ENCODE measurements at places on chromosomes 6 and 20. TPM values are rescaled to one million over a fixed set of nuclear protein-coding genes. Genes with fewer than 3 reads are reported as not detected.

- H3K27ac ChIP-seq, result no peak overlapping the region
- peaks cover 40% of the 10 kb centered on the region for H3K4me1 ChIP-seq
- no peak overlapping the region for H3K4me3 ChIP-seq
Observed at GRCh38 chr6:107655245-107655644, 165.3 kb downstream of the SOBP start.

GRCh38 chr6:51250317-51250716 lies 431.6 kb downstream of the TFAP2B start:
- no peak overlapping the region for H3K27ac ChIP-seq
- H3K27me3 ChIP-seq, result no peaks in the 10 kb centered on the region
- no peak for DNase-seq
- H3K4me1 ChIP-seq, result no peaks in the 10 kb centered on the region
- no peaks in the 10 kb centered on the region for H3K36me3 ChIP-seq

The KCNB1 gene
- 0.95 TPM for total RNA-seq

DNA sequence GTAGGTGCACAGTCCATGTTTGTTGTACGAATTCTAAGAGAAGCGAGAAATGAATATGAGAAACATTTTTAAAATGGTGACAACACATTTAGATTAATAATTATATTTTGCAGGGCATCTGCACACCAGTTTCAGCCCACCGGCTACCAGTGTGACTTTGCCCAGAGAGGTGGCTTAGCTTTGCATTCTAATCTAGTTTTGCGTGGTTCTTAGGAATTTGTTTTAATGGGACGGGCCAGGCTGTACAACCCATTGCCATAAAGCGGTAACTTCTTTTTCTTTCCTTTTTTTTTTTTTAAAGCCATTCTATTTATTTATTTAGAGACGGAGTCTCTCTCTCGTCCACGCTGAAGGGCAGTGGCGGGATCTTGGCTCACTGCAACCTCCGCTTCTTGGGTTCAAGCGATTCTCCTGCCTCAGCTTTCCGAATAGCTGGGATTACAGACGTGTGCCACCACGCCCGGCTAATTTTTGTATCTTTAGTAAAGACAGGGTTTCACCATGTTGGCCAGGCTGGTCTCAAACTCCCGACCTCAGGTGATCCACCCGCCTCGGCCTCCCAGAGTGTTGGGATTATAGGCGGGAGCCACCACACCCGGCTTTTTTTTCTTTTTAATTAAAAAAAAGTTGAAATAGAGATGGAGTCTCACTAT lies 829 bp downstream of the MANBAL start:
- peaks cover 29% of the 10 kb centered on the region for H3K36me3 ChIP-seq
- DNase-seq, result no peak
- H3K4me3 ChIP-seq, result peak overlapping the region; percentile 92
- peak overlapping the region; percentile 97 for H3K27ac ChIP-seq

- H3K4me1 ChIP-seq, result peaks cover 6% of the 10 kb centered on the region
- no peaks in the 10 kb centered on the region for H3K36me3 ChIP-seq
- no peak overlapping the region for H3K27ac ChIP-seq
- H3K4me3 ChIP-seq, result no peak overlapping the region
- H3K27me3 ChIP-seq, result peaks cover 10% of the 10 kb centered on the region
- DNase-seq, result no peak
Observed at GRCh38 chr6:168524571-168525001, 83.6 kb downstream of the SMOC2 start.

DNA sequence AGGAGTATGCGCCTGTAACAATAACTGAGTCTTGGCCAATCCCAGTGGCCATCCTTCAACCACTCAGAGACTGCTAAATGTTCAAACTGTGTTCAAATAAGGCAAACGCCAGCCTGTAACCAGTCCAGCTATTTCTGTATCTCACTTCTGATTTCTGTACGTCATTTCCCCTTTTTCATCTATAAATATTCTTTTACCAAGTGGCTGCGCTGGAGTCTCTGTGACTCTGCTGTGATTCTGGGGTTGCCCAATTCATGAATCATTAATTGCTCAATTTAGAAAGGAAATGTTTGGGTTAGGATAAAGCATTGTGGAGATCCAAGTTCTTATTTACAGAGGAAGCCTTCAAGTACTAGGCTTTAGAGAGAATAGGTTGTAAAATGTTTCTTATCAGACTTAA lies 89.8 kb upstream of the UST start:
- no peak overlapping the region for H3K4me3 ChIP-seq
- H3K27ac ChIP-seq, result no peak overlapping the region
- no peaks in the 10 kb centered on the region for H3K27me3 ChIP-seq
- no peaks in the 10 kb centered on the region for H3K4me1 ChIP-seq
- no peaks in the 10 kb centered on the region for H3K36me3 ChIP-seq

GRCh38 chr6:85482206-85482904 lies 32.5 kb downstream of the NT5E start:
- peaks cover 4% of the 10 kb centered on the region for H3K36me3 ChIP-seq
- no peak overlapping the region for H3K27ac ChIP-seq
- no peak overlapping the region for H3K4me3 ChIP-seq
- peaks cover 5% of the 10 kb centered on the region for H3K27me3 ChIP-seq
- DNase-seq, result no peak

GRCh38 chr20:58971429-58971828 lies 9.6 kb upstream of the NELFCD start:
- DNase-seq, result no peak
- peaks cover 3% of the 10 kb centered on the region for H3K27me3 ChIP-seq
- H3K36me3 ChIP-seq, result no peaks in the 10 kb centered on the region
- H3K4me3 ChIP-seq, result no peak overlapping the region

The SNPH gene
- total RNA-seq, result 2.7 TPM

DNA sequence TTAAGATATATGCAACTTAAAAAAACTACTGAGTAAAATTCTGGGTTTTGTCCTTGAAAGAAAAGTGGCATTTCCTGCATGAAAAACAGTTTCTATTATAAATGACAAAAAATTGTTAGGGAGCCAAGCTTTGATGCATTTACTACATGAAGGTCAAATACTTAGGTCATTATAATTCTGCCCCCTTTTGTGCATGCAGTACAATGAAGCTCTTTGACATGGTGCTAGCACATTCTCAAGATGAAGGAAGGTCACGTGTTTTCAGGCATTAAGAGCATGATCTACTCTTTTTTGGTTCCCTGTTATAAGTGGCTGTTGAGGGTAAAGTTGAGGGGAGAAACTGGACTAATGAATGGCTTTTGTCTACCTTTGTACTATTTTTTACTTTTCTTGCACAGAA lies 72.7 kb downstream of the FOXO3 start:
- H3K36me3 ChIP-seq, result peaks cover 4% of the 10 kb centered on the region
- DNase-seq, result no peak
- no peak overlapping the region for H3K4me3 ChIP-seq
- H3K27me3 ChIP-seq, result no peaks in the 10 kb centered on the region

The WFDC2 gene
- 98.9 TPM for total RNA-seq

DNA sequence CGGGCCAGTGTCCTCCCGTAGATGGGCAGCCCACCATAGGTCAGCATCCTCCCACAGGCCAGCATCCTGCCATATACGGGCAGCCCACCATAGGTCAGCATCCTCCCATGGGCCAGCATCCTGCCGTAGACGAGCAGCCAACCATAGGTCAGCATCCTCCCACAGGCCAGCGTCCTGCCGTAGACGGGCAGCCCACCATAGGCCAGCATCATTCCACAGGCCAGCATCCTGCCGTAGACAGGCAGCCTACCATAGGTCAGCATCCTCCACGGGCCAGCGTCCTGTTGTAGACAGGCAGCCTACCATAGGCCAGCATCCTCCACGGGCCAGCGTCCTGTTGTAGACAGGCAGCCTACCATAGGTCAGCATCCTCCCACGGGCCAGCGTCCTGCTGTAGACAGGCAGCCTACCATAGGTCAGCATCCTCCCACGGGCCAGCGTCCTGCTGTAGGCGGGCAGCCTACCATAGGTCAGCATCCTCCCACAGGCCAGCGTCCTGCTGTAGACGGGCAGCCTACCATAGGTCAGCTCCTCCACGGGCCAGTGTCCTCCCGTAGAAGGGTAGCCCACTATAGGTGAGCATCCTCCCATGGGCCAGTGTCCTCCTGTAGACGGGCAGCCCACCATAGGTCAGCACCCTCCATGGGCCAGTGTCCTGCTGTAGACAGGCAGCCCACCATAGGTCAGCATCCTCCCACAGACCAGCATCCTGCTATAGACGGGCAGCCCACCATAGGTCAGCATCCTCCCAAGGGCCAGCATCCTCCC lies 62.9 kb downstream of the BFSP1 start:
- H3K27me3 ChIP-seq, result no peaks in the 10 kb centered on the region
- H3K27ac ChIP-seq, result no peak overlapping the region
- peaks cover under 1% of the 10 kb centered on the region for H3K4me1 ChIP-seq

DNA sequence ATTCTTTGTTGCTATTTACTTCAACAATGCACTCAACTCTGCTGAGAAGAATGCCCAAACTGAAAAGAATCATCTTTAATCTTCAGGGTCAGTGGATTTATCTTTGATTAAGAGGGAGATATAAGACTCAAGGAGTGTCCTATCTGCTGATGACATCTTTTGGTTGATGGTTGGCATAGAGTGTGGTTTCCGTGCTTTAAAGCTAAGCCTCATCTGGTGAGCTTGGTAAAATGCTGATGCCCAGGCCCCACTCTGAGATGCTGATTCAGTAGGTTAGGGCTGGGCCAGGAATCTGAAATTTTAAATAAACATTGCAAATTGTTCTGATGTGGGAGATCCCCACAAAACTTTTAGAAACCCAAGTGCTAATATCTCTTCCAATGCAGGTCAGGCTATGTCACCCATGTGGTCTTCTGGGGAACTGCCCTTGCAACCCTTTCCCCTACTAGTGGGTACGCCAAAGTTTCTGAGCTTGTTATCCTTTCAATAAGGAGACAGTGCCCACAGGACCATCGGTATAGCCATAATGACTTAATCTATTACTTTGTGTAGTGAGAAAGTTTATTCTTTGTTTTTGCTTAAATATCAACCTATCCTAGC lies 68.5 kb upstream of the ARMH2 start:
- no peak for DNase-seq
- peaks cover 11% of the 10 kb centered on the region for H3K4me1 ChIP-seq
- no peaks in the 10 kb centered on the region for H3K27me3 ChIP-seq

DNA sequence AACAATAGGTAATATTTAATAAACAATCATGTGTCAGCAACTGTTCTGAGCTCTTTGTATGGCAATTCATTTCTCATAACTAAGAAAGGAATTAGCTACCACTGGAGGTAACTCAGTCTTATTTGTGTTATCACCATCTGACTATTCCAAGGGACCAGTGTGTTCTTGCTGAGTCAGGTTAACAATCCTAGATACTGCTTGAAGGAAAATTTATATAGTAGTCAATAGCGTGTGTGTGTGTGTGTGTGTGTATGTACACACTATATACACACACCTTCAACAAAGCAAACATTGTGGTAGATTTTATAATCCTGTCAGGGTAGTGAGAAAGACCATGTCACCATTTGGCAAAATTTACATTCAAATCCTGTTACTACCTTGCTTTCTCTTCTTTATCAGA lies 45.8 kb upstream of the SMIM8 start:
- no peaks in the 10 kb centered on the region for H3K27me3 ChIP-seq
- no peak overlapping the region for H3K27ac ChIP-seq
- H3K4me3 ChIP-seq, result no peak overlapping the region
- H3K36me3 ChIP-seq, result no peaks in the 10 kb centered on the region
- no peak for DNase-seq

DNA sequence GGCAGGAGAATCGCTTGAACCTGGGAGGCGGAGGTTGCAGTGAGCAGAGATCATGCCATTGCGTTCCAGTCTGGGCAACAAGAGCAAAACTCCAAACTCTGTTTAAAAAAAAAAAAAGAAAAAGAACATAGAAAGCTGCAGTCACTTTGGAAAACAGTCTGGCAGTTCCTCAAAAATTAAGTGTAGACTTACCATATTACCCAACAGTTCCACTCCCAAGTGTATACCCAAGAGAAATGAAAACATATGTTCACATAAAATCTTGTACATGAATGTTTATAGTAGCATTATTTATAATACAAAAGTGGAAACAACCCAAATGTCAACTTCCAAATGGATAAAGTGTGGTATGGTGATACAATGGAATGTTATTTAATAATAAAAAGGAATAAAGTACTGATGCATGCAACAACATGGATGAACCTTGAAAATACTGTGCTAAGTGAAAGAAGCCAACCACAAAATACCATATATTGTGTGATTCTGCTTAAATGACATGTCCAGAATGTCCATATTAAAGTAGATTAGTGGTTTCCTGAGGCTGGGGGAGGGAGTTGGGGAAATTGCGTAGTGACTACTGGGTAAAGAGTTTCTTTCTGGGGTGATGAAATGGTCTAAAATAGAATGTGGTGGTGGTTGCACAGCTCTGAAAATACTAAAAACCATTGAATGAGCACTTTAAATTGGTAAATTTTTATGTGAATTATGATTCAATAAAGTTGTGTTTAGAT lies 62.9 kb downstream of the SUN5 start:
- H3K27me3 ChIP-seq, result peaks cover 17% of the 10 kb centered on the region
- no peak for DNase-seq
- no peak overlapping the region for H3K4me3 ChIP-seq

GRCh38 chr6:12324748-12325147 lies 34.6 kb downstream of the EDN1 start:
- H3K4me3 ChIP-seq, result no peak overlapping the region
- H3K27ac ChIP-seq, result peak overlapping the region; percentile 92
- H3K27me3 ChIP-seq, result peaks cover 4% of the 10 kb centered on the region
- DNase-seq, result no peak
- H3K4me1 ChIP-seq, result peaks cover 12% of the 10 kb centered on the region

The MMP24 gene
- total RNA-seq, result 2.6 TPM

- no peaks in the 10 kb centered on the region for H3K27me3 ChIP-seq
- peak overlapping the region; percentile 5 for H3K4me3 ChIP-seq
- peaks cover 32% of the 10 kb centered on the region for H3K4me1 ChIP-seq
- peaks cover 2% of the 10 kb centered on the region for H3K36me3 ChIP-seq
- no peak overlapping the region for H3K27ac ChIP-seq
Observed at GRCh38 chr6:27129095-27129815, 118.2 kb upstream of the PRSS16 start.

The HRH3 gene
- 0.24 TPM for total RNA-seq

GRCh38 chr6:129623008-129623732 lies 86.8 kb downstream of the ARHGAP18 start:
- no peak overlapping the region for H3K4me3 ChIP-seq
- H3K27ac ChIP-seq, result no peak overlapping the region
- no peaks in the 10 kb centered on the region for H3K4me1 ChIP-seq
- DNase-seq, result no peak
- H3K36me3 ChIP-seq, result no peaks in the 10 kb centered on the region
- H3K27me3 ChIP-seq, result no peaks in the 10 kb centered on the region

DNA sequence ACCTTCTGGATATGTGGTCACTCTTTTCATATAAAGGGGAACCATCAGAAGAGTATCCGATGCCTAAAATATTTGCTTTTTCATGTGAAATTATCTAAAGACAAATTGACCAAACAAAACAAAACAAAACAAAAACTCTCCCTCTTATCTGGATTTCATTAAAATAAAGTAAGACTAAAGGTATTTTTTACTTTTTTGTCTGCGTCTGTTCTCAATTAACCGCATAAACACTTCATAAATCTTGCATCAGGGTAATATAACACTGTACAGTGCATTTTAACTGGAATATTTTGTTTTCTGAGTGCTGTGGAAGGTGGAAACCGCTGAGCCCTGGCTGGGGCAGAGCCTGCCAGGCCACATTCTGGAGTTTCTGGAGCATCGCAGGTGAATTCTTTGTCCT lies 234.1 kb upstream of the ZFP64 start:
- peaks cover 3% of the 10 kb centered on the region for H3K36me3 ChIP-seq
- no peak overlapping the region for H3K4me3 ChIP-seq
- peak overlapping the region; percentile 65 for H3K27ac ChIP-seq
- H3K4me1 ChIP-seq, result peaks cover 15% of the 10 kb centered on the region
- peaks cover 6% of the 10 kb centered on the region for H3K27me3 ChIP-seq
